Lower lobe of right lung (tissue), 2 donors: ENCODE measurements at places on chromosomes 4 and X.

DNA sequence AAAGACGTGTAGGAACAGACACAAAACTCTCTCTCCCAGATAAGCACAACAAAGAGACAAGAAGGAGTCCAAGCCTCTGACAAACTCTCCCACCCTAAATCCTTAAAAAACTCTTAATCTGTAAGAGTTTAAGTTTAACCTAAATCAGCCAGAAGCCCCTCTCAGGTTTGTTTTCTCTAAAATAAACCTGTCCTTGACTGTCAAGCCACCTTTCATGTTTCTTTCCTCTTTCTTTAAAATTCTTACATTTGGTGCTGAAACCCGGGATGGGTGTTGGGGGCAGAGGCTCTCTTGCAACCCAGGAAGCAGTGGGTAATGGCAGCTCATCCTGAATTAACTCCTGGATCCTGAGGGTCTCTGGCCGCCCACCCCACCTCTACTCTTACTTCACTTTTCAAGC lies 107.8 kb upstream of the TENT5D start:
- DNase-seq = no peak

DNA sequence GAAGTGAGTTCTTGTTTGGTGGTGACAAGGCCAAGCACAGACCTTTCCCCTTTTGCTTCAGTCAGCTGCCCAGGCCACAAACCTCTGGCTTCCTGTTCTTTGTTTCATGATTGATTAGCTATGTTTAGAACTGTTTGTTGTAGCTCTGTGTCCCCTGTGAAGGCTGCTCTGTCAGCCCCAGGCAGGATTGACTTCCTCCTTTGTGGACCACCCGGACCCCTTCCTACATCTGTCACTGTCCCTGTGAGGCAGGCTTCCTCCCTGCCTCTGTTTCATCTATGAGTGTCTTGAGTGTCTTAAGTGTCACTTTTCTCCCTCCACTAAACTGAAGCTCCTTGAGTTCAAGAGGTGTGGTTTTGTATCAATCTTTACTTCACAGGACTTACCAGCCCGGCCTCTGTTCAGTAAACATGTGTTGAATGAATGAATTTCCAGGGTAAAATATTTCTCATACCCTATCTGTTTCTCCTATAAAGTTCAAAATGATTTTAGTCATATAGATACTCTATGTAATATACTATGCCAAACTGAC lies 83.5 kb downstream of the ZNF674 start:
- DNase-seq = no peak

DNA sequence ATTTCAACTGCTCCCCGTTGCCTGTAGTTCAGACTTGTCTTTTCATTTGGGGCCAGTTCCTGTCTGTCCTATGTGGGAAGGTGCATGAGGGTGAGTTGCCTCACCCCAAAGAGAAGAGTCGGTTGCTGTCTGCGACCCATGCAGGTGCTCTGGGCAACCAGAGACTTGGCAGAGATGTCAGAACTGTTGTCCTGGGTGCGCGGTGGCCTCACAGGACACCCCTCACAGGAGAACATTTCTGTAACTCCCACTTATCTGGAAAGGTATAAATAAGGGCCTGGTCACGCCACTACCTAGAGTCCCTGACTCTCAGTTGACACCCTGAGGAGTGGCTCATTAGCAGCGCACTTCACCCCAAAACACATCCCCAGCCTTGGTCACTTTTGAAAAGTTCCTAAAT lies 9.7 kb upstream of the NAT8L start:
- DNase-seq = no peak

DNA sequence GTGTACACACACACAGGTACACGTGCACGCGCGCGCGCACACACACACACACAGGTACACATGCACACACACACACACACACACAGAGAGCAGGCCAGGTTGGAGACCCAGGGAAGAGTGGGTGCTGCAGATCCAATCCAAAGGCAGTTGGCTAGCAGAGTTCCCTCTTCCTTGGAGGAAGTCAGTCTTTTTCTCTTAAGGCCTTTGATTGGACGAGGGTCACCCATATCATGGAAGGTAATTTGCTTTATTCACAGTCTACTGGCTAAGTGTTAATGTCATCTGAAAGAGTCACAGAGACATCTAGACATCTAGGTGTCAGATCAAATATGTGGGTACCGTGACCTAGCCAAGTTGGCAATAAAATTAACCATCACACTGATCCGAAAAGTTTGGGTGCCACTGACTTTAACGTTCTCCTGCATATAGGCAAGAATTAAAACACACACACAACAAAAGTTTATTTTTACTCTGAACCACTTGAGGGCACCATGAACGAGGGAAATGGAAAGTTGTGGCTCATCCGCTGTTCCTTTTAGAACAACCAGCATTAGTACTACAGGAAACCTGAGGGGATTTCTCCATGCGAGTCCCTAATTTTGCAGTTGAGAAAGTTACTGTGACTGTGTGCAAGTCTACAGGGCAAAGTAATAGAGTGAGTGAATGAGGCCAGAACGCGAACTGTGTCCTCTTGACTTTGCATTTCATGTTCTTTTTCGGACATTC lies 66.0 kb upstream of the STOX2 start:
- no peak for DNase-seq

- DNase-seq = no peak
Measured at GRCh38 chrX:44674906-44675305, 132.2 kb upstream of the FUNDC1 start.

DNA sequence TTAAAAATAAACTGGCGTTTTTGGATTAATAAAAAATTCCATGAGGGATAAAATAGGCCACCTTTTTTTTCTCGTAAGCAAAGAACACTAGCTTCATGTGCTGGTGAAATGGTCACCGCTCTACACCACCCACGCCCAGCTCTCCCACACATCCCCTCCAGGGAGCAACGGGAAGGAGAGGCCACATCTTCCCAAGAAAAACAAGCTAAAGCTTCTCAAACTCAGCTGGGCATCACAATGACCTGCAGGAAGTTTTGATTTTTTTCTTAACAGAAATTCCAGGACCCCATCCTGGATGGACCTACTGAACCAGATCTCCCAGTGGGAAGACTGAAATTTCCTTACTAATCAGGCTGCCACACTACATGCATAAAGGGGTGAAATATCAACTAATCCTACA lies 9.8 kb downstream of the TSPAN5 start:
- DNase-seq = no peak
